Transverse colon (tissue), 4 donors: ENCODE measurements at places on chromosomes 11 and 22. TPM values are rescaled to one million over a fixed set of nuclear protein-coding genes. Genes with fewer than 3 reads are reported as not detected.

DNA sequence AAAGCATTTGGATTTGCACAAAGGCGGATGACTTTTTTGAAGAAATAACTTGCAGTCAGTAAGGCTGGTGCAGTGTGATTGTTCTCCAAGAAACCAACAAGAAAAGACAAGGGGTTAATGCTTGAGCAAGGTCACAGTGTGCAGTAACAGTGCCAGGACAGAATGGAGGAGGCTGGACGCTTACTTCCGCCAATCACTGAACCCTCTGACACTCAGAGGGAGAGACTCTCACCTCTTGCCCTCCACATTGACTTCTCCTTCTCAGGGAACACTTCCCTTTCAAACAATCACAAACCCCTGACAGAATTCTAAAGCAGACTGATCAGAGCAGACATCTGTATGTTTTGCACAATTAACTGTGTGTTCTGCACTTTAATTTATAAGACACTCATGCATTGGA is 228.4 kb downstream of the BLID start:
- H3K27ac ChIP-seq: no peak overlapping the region
- peak; percentile 13 for DNase-seq
- no peak overlapping the region for H3K4me3 ChIP-seq
- H3K36me3 ChIP-seq: no peaks in the 10 kb centered on the region
- H3K27me3 ChIP-seq: no peaks in the 10 kb centered on the region
- H3K4me1 ChIP-seq: no peaks in the 10 kb centered on the region

DNA sequence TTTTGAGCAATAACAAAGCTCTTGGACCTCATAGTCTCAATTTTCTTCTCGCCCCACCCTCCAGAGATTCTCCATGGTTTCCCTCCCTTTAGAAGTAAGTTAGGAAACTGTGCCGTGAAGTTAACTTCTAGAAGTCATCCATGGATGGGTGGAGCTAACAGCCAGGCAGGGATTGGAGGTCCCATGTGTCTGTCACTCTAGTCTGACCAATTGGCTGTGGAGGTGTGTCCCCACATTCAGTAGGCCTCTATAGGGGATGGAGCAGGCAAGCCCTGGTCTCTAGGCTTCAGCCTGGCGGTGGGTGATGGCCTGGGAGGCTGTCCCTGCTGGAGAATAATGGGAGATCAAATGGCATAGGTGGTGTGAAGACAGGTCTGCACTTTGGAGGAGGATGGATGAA is 50.7 kb downstream of the TP53I11 start:
- no peaks in the 10 kb centered on the region for H3K36me3 ChIP-seq
- peak; percentile 21 for DNase-seq
- no peak overlapping the region for H3K4me3 ChIP-seq

DNA sequence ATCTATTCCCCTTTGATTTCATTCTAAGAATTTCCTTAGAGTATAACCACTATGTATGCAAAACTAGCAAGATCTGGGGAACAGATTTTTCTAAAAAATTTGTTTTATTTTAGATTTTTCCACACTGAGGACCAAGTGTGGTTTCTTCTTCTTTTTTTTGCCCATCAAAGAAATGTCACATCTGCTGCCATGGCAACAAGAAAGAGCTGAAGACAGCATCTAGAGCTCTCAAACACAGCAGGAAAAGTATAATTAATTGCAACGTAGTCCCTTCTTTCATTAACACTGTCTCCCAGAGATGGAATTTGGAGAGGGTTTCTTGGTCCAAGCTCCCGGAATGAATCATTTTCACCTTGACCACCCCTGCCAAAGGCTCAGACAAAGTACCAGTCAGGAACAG is 256.7 kb upstream of the CCDC90B start:
- no peaks in the 10 kb centered on the region for H3K36me3 ChIP-seq
- no peaks in the 10 kb centered on the region for H3K27me3 ChIP-seq
- no peaks in the 10 kb centered on the region for H3K4me1 ChIP-seq
- DNase-seq: no peak

The THYN1 gene
- 32.8 TPM for total RNA-seq

The MUC2 gene
- 903 TPM for total RNA-seq

The AHNAK gene
- total RNA-seq: 1,032 TPM

The CALCB gene
- 0.75 TPM for total RNA-seq
